Inflammatory macrophage treated with lipopolysaccharide for 4 hours (primary cell): ENCODE measurements at places on chromosomes 2 and 18.

GRCh38 chr2:54927085-54927750 is 123.0 kb downstream of the RTN4 start:
- DNase-seq = no peak

DNA sequence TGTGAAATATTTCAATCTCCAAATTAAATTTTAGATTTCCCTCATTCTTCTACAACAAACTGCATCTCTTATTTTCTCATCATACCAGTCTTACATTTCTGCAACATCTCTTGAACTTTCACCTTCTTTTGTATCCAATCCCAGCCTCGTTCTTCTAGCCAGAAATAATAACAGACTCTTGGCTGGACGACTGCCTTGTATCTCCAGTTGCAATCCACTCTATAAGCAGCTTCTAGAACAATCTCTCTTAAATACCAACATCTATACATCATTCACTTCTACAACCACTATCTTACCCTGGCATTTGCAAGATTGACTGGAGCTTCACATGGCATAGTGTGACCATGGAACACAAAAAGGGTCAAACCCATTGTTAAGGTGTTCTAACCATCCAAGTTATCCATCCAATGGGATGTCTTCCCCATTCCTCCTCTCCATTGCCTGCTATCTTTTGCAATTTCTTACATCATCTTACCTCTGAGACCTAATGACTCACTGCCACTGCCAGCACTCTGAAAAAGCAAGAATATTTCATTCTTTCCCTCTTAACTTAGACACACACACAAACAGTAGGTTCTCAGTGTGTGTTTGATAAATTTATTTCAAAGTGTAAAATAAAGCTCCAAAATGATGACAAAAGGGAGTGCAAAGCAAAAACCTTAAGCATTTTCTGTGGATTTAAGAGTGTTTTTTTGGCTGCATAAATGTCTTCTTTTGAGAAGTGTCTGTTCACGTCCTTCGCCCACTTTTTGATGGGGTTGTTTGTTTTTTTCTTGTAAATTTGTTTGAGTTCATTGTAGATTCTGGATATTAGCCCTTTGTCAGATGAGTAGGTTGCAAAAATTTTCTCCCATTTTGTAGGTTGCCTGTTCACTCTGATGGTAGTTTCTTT is 145.6 kb downstream of the METTL4 start:
- no peak for DNase-seq

GRCh38 chr18:26819046-26819445 is 46.5 kb downstream of the AQP4 start:
- DNase-seq = no peak

DNA sequence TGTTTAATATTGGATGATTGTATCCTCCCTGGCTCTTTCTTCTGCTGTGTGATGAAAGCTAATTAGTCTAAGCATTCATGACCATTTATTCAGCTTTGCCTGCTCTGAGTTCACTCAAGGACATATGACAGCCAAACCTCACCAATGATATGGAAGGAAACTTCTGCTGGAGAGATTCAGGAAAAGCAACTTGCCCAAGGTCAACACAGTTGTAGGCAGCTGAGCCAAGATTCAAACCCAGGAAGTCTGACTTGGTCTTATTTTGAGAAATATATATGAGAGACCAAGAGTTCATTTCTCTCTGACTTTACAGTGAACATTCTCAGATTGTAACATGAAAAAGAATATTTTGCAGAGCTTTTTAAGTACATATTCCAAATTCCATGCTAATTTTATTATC is 1588.5 kb upstream of the PIK3C3 start:
- no peak for DNase-seq

DNA sequence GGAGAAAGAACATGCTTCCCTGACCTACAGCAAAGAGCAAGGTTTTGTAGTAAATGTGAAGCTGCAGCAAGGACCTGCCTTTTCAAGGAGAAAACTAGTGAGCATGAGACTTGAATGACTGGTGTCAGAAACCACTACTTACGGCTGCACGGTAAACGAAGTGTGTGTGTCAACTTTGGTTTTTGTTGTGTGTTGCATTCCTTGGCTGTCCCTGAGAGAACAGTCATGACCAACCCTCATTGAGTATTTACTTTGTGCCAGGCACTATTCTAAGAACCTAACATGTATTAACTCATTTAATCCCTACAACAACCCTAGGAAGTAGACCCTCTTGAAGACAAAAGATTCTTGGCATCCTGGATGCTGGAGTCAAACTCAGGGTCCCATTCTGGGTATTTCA is 22.8 kb downstream of the ACMSD start:
- DNase-seq = no peak

GRCh38 chr2:202005272-202005887 is 28.3 kb upstream of the FZD7 start:
- no peak for DNase-seq

DNA sequence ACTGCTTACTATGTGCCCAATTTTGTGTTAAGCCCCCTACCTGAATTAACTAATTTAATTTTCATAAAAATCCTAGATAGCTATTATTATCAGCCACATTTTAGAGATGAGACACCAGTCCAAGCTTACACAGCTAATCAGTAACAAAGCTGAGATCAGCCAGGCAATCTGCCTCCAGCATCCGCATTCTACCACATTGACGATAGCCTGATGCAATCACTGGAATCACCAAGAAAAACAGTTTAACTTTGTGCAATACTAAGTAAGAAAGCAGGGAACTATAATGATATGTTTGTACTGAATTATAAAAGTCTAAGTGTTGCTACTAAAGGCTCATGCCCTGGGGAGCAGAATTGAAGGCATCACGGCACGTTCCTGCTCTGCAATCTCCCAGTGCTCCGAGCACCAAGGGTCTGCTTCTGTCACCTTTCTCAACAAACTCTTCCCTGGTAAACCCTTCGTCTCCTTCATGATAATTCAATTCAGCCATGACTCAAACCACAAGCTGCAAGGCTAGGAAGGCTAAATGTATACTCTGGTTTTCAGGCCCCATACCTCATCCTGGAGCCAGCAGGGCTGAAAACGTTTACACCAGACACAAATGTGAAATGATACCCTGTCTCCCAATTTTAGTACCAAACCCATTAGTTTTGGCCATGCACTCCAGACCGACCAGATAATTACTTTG is 19.4 kb downstream of the KANSL3 start:
- peak; percentile 88 for DNase-seq

DNA sequence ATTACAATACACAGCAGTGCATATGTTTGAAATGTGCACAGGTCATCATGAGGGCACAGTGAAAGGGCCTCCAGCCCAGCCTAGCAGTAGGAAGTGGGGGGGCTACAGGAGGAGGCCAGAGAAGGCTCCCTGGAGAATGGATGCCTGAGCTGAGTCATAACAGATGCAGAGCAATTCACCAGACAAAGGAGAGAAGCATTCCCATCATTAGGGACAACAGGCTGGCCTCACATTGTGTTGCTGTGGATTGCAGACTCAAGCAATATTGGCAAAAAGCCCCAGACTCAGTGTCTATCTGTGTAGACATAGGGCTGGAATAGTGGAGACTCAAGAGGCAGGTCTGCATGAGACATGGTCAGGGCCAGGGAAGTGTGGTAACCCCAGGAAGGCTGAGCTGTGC is 329.9 kb downstream of the DLGAP1 start:
- no peak for DNase-seq

DNA sequence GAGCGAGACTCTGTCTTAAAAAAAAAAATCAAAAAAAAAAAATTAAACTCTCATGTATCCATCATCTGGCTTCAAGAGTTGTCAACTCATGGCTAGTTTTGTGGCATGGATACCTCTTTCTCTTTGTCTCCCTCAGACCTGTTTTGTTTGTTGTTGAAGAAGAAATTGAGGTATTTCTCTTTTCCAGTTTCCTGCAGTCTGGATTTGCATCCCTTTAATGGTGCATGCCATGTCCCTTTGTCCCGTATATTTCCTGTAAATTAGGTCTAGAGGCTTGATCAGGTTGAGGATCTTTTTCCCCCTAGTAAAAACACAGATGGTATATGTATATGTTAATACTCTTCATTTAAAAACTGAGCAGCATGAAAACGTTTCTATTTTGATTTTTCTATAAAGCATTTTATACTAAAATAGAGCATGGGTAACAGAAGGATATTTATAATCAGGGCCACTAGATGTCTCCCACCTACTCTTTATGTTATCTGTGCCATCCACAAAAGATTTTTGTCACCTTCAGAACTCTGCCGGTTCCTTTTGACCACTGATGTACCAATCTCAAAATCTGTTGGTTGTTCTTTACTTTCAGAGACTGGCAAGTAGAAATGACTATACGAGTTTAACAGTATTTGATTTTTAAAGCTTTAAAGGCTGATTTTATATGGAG is 80.1 kb downstream of the GALNT1 start:
- no peak for DNase-seq

- DNase-seq = no peak
These were observed 52.1 kb downstream of the L3MBTL4 start for GRCh38 chr18:6362559-6363129.

GRCh38 chr2:139514951-139515350 is 734.8 kb upstream of the NXPH2 start:
- no peak for DNase-seq

DNA sequence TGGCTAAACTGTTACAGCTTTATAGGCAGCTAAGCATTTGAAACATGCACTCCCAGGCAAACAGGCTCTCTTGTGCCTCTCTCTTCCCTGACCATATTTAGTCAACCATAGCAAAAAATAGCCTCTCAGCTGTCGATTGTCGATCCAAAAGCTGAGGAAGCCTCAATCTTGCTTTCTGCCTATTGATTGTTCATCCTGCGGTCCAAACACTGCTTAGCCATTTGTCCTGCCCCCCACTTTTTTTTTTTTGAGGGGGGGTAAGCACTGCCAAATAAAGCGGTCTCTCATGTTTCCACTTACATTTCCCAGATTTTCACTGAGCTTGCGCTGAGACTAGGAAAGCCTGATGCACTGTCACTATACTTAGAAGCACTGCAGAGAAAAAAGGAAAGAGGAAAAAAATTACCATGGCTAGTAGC is 90.8 kb downstream of the MIB1 start:
- no peak for DNase-seq

- DNase-seq = no peak
These were observed 349.4 kb upstream of the POU3F3 start for GRCh38 chr2:104504331-104505073.

GRCh38 chr2:17593841-17594491 is 53.5 kb downstream of the VSNL1 start:
- no peak for DNase-seq

DNA sequence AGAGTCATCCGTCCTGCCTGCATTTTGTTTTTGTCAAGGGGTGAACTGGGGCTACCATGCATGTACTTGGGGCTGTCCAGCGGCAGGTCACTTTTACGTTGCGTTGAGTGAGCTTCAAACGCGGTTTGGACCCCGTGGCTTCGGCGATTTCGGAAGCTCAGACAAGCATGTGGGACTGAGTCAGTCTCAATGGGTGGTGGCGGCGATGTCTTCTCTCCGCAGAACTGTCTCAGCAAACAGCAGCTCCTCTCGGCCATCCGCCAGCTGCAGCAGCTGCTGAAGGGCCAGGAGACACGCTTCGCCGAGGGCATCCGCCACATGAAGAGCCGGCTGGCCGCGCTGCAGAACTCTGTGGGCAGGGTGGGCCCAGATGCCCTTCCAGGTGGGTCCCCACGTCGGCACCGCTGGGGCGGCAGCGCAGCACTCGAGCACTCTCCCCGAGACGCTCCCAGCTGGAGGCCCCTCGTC is 21.3 kb downstream of the FBLN7 start:
- no peak for DNase-seq

DNA sequence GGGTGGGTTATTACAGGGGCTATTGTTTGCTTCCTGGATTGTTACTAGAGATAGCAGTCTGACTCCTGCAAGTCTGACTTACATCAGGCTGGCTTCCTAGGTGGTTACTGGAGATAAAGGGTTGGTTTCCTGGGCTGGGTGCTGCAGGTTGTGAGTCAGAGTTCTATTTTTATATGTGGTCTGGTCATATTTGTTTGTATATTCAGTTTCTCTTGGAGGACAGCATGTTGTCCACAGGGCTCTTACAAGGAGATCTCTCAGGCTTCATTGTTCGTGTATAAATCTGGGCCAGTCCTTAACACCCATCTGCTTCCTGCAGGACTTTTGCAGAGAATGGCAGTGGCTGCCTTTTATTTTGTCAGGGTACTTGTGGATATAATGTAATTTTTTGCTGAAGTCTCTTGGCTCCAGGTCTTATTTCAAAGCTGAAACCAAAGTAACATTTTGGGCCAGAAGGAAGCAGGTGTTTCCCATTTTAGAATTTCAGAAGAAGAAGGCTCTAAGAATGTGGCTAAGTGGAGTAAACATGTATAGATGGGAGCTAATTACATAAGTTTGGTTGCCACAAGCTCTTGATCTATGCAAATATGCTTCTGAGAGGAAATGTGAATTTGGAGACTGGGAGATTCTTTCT is 65.9 kb upstream of the SLC16A14 start:
- DNase-seq = no peak

GRCh38 chr2:15298770-15299169 is 262.4 kb downstream of the NBAS start:
- no peak for DNase-seq

- DNase-seq = no peak
These were observed 91.0 kb downstream of the TGIF1 start for GRCh38 chr18:3540805-3541548.

DNA sequence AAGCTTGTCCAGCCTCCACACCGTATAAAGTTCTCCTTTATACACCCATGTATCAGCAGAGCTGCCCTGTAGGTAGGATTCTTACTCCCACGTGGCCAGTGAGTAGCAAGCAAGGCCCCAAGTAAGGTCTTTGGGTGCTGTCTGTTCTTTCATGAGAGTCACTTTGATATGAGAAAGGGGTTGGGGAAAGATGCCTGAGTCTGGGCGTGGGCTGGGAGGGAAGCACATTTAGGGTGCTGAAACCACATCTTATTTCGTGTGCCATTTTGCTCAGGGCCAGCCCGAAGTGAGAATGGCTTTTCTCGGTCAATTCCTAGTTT is 436 bp upstream of the ITPRIPL1 start:
- no peak for DNase-seq

DNA sequence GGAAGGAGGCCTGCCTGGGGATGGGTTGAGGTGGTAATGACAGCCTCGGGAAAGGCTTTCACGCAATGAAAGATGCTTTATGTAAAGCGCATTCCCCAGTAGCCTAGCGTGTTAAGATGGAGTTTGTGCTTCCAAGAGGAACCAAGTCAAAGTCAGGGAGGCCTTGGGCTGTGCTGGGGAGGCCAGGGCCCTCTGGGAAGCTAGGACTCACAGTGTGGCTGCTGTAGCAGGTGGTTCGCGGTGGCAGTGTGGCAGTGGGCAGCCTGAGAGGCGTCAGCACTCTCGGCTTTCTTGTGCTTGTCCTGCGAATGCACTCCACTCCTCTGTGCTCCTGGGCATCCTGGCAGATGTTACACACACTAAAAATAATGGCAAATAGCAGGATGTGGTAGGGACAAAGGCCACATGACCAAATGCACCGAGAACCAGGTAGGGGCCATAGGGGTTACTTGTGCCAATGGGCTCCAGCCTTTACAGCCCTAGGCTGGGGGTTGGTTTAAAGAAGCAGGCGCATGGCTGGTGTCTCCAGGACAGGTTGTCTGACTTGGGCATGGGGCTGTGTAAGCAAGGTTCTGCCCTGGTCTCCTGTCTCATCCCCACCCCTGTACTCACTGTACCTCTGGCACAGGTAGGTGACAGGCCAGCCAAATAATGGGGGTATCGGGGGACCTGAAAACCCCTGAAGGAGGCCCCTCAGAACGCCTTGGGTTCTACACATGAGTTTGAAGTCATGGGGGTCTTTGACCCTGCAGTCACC is 154.4 kb upstream of the TWIST2 start:
- DNase-seq = no peak

- no peak for DNase-seq
These were observed 86.2 kb upstream of the THOC1 start for GRCh38 chr18:354003-354402.
